Vagina (tissue), 2 donors: ENCODE measurements at places on chromosomes 11 and 22.

- no peak for DNase-seq
These were observed 1.2 kb downstream of the DENND6B start for GRCh38 chr22:50325444-50326224.

DNA sequence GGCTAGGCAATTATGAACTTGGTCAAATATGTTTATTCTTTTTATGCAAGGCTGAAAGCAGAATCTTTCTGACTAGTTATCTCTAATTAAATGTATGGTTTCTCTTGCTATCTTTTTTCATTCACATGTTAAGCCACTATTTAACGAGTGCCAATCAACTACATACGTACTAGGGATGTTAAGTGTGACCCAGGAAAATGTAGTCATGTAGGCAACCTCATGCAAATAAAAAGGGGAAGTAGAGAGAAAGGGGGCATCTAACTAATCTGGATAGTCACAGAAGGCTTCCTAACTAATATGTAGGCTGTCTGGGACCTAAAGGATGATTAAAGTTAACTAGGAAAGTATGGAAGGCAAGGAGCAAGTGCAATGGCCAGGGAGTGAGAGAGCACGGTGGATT, 23.5 kb downstream of the TBRG1 start:
- no peak for DNase-seq

DNA sequence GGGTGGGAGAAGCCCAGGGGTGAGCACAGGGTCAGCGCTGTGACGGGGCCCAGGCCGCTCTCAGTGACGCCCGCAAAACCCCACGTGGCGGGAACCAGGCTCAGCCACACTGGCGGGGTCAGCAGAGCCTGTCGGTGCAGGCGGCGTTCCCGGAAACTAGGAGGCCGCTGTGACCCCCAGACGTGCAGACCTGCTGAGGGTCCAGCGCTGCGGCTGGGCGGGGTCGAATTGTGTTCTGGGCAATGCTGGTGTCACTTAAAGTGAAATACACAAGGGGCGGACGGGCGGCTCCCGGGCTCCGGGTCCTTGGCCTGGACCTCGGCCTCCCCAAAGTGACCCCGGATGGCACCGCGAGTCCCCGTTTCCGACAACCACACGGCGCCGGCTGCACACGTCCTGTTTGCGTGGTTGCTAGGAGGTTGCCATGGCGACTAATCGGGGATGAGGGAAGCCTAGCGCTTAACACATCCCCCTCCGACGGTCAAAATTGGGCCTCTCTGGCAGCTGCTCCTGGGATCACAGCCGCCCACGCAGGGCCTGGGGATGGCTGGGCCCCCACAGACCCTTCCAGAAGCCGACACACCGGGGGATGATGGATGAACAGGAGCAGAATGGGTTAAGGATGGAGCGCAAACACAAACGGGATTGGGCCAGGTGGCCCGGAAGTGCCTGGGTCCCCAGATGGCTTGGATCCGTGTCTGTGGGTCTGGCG, 81.7 kb upstream of the PRR5 start:
- DNase-seq, result no peak

DNA sequence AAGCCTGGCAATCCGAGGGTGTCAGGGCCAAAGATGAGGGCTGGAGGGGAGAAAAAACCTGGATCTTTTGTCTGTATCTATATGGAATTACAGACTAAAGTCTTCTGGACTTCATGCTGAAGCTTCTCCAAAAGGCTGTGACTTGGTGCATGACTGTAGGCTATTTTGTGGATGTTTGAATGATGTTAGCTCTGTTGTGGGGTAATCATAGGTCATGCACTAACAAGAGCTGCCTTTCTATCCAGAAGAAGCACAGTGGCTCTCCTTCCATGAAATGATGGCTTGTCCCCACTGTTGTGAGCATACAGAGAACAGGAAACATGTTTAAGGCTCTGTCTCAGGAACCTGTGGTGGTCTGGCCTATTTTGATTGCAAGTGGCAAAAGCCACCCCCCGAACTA, 263.3 kb upstream of the PLET1 start:
- DNase-seq, result no peak

DNA sequence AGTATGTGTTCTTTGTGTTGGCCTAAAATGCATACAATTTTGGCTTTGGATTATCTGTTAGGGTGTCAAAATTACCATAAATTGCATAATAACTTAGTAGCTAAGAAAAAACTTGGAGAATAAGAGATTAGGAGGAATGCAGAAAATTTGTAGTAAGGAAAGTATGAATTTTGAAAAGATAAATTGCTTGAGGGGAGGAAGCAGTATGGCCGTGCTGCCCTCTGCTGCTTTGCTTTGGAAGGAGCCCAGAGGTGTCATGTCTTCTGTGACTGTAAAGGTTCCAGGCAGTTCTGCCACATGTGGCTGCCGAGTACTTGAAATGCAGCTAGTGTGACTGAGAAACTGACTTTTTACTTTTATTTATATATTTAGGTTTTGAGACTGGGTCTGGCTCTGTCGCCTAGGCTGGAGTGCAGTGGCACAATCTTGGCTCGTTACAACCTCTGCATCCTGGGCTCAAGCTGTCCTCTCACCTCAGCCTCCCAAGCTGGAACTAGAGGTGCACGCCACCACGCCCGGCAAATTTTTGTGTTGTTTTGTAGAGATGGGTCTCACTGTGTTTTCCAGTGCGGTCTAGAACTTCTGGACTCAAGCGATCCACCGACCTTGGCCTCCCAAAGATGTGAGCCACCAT, 1.8 kb downstream of the ADSL start:
- no peak for DNase-seq

DNA sequence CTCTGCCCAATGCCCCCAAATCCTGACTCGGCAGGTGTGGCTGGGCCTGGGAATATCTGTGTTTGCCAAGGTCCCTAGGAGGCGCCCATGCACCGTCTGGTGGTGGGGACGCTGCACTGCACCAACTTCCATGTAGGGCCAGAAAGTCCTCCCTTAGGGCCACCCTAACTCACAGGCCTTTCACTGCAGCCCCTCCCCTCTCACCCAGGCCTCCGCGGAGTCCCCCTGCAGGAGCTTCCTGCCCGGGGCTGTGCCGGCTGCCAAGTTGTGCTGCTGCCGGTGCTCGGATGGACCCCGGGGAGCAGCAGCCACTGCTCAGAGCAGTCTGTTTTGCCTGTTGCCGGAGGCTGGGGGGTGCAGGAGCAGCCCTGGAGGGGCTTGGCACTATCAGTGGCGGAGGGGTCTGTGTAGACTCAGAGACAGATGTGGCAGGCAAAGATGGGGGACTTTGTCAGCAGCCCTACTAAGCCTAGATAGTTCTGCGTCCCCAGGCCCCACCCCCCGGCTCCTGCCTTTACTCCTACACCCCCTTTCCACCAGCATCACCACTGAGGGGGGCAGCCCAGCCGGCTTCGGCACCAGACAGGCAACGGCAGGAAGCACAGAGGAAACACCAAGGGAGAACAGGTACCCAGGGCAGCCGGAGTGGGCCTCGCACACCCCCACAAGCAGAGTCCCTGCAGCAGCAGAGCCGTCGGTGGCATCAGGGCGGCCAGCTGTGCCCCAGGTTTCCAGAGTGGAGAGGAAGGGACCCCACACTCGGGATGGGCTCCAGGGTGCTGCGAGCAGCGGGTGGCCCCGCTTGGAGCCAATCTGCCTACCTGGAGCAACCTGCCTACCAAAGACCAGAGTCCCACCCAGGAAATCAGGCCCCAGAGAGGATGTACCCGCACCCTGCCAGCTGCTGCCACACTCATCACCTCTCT, 124.3 kb downstream of the TRIM29 start:
- no peak for DNase-seq

- no peak for DNase-seq
These were observed 148.3 kb upstream of the POU2AF2 start for GRCh38 chr11:111097191-111097590.
